NCI-H1105 treated with DMSO at 0.1 percent for 48 hours (cell line): ENCODE measurements at places on chromosomes 4 and X.

DNA sequence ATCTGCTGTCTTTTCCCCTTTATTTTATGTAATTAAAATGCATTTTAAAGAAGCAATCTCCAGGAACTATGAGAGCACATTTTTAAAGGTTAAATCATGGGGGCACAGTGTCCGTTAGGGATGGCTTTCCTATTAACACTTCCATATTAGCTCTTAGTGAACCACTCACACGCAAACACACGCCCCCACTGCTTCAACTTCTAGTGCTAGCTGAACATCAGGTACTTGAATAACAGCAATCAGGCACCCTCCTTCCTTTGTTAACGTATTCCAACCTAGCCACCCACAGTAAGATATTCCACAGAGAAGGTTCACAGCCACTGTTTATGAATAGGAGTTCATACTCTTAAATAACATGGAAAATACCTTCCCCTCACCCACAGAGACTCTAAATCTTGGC is 9.3 kb downstream of the TMEM255A start:
- no peak for DNase-seq

DNA sequence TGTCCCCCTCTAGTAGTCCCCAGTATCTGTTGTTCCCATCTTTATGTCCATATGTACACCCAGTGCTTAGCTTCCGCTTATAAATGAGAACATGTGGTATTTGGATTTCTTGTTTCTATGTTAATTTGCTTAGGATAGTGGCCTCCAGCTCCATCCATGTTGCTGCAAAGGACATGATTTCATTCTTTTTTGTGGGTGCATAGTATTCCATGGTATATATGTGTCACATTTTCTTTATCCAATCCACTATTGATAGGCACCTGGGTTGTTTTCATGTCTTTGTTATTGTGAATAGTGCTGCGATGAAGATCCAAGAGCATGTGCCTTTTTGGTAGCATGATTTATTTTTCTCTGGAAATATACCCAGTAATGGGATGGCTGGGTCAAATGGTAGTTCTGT is 6.3 kb downstream of the RAP1GDS1 start:
- DNase-seq, result no peak

- DNase-seq, result no peak
Measured at GRCh38 chr4:183181081-183181480, 82.0 kb downstream of the WWC2 start.

- no peak for DNase-seq
Measured at GRCh38 chrX:20285511-20285910, 18.8 kb upstream of the RPS6KA3 start.

DNA sequence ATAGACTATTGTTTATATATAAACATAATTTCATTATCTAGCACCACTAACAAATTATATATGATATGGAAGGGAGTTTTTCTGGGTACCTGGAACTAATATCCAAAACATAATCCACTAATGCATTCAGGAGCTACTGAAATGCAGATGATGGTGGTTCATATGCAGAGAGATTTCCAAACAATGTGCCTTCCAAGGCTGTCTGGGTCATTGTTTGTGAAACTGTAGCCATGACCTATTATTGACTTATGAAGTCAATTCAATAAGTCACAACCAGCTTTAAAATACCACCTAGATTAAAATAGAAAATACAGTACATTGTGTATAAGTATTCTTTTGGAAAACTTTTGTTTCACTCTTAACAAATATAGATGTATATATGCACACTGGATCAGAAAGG is 237.0 kb upstream of the PRPS2 start:
- DNase-seq, result no peak

DNA sequence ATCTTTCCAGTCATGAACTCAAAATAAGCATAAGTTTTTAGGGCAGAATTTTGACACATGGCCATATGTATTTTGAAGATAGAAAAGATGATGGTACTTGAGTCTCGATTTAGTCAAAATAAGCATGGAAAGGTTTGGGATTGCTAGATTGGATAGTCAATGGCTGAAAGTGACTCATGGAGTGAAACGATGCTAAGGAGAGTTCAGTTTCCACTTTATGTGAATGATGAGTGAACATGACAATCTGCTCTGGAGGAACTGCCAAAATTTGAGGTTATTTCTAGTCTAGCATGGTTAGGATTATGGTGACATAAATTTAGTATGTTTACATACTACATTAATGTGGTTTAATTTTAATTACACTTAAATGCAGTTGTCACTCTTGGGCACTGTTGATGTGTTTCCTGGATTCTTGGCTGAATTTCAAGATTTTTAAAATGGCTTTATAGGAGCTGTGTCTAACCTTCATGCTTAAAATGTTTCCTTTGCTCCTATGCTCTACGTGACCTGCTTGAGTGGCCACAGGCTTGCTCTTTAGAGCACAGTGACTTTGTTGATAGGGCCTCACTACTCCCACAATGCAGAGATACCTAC is 17.1 kb downstream of the DDX3X start:
- DNase-seq, result peak; percentile 18

- no peak for DNase-seq
Measured at GRCh38 chr4:94814237-94814636, 56.5 kb downstream of the BMPR1B start.

GRCh38 chr4:105541420-105541819 is 11.0 kb upstream of the ARHGEF38 start:
- DNase-seq, result no peak

- DNase-seq, result no peak
Measured at GRCh38 chr4:39994406-39994805, 16.7 kb upstream of the PDS5A start.

- no peak for DNase-seq
Measured at GRCh38 chr4:159297091-159297490, 194.2 kb downstream of the RAPGEF2 start.

- DNase-seq, result no peak
Measured at GRCh38 chr4:75255261-75255660, 258.9 kb downstream of the RCHY1 start.

DNA sequence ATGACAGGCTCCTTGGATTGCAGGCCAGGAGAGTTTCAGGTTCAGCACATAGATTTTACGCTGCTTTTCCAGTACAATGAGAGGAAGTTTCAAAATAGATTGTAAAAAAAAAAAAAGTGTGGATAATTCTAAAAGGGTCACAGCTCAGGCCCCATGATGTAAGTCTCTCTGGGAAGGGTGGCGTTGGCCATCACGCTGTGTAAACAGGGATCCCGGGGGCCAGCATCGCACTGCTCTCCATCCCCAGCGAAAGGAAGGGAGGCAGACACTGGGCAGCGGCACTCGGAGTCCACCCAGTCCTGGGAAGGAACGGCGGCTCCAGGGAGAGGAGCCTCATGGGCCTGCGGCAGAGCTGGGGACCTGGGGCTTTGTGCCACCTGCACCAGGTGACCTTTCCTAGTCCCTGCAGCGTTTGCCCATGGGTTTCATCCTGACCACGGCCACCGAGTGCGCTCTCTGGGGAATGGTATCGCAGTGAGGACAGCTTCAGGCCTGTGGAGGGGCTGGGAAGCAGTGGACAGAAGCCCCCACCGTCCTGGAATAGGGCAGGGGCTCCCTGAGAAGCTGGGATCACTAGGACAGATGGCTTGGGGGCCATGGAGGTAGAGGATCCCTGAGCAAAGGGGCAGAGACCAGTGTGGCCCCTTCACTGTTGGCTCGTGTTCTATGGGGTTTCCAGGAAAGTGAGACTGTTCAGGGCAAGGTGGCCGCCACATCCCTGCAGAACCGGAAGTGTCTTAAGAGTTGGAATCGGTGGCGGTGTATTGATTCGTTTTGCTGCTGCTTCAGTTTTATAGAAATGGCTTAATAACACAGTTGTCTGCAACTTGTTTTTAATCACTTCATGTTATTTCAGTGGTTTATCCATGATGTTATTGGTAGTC is 38.9 kb downstream of the RGS12 start:
- DNase-seq, result no peak

GRCh38 chr4:173319696-173320095 is 14.5 kb downstream of the HMGB2 start:
- no peak for DNase-seq

- no peak for DNase-seq
Measured at GRCh38 chr4:76991161-76991660, 41.7 kb downstream of the SEPTIN11 start.

GRCh38 chrX:11579636-11580600 is 85.8 kb downstream of the ARHGAP6 start:
- DNase-seq, result peak; percentile 18

GRCh38 chrX:48540028-48540375 is 488 bp downstream of the TBC1D25 start:
- DNase-seq, result peak; percentile 39

DNA sequence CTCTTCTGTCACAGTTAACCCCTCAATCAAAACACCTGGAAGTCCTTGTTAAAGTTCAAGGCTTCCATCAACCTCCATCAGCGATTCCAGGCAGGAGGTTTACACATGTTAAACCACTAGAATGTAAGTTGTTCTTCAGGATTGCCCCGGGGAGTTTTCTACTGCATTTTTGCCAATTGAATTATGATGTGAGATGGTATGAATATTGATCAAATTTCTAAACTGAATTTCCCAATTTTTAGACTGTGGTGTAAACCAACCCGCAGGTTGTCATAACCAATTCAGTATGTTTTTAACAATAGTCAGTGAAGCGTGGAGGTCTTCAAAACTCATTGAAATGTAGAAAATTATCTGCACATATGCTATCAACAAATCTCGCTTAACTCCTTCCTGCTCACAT is 21.2 kb upstream of the TENM3 start:
- no peak for DNase-seq

- peak; percentile 63 for DNase-seq
Measured at GRCh38 chr4:73341454-73341853, 62.6 kb upstream of the ALB start.

DNA sequence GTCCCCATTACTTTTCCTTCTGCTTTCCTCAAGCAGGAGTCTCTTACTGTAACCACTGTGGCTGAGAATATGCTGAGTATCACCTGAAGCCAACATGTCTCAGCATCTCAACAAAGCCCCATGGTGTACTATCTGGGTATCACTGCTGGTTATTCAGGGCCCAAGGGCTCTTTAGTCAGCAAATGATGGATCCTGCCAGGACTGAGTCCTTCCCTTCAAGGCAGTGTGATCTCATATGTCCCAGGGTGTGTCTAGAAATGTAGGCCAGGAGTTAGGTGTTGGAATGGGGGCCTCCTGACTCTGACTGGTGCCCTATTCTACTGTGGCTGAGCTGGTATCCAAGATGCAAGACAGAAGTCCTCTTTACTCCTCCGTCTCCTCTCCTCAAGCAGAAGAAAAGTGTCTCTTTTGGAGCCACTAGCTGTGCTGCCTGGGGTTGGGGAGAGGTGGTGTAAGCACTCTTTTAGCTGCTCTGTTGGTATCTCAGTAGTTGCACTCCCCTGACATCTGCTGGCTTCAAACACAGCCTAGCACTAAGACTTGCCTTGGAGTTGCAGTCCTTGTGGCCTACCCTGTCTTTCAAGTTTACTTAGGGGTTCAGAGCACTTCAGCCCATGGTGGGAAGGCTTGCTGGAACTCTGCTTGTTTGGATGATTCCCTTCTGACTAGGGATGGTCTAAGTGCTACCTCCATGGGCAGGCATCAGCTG is 28.6 kb downstream of the OCIAD2 start:
- DNase-seq, result no peak
